HEK293T (cell line): ENCODE measurements at places on chromosomes 3 and 15.

- DNase-seq, result peak; percentile 24
These were observed 566 bp downstream of the ETV5 start for GRCh38 chr3:186108106-186108940.

DNA sequence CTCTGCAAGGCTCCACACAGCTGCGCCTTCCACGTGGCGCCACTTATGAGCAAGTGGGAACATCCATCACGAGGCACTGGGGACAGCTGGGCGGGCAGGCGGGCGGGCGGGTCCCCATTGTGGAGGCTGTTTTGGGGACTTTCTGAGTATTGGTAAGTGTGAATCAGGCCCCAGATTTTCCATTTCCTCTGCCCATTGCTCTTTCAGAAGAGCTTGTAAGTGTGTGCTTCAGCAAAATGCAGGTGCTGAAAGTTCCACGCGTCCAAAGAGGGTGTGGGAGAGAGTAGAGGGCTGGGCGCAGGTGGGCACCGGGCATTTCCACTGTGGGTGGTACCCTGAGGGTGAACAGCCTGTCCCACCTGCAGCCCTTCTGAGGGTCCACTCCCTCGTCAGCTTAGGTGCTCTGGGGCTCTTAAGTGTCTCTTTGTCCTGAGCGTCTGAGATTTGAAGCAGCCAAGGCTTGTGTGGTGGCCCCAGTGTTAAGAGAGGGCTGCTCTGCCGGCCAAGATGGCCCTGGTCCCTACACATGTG lies 177.1 kb downstream of the RPLP1 start:
- DNase-seq, result no peak

- peak; percentile 58 for DNase-seq
These were observed 232.6 kb downstream of the MEX3B start for GRCh38 chr15:81813215-81813614.

DNA sequence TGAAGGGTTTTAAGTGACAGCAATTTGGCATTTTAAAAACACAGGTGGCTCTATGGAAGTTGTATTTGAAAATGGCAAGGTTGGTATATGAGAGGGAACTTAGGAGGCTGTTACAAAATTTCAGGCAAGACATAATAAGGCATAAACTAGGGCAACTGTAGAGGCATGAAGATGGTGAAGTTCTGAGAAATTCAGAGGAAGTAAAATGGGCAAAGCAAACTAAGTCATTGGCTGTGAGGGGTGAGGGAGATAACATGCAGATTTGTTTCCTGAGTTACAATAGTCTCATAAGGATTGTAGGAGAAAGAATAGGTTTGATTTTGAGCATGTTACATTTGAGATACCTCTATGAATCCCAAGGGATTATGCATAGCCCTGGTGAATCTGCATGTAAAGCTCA lies 302.9 kb upstream of the ARHGEF26 start:
- no peak for DNase-seq

DNA sequence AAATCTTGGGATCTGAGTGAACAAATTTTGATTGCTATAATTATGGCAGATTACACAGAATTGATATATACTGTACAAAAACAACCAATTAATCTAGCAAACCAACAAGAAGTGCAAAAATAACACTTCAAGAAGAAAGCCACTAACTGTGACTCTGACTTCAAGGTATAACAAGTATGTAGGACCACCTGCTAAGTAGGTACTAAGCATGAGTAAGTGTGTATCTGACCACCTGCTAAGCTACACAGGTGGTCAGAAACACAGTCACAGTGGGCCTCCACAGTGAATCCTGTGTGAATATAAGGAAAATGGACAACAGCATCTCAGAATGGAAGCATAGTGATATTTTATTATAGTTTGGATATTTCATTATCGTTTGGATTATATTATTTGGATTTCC lies 14.8 kb upstream of the PLSCR4 start:
- no peak for DNase-seq
